ENCODE measurements at places on chromosomes 4 and X.
A peak's percentile ranks its signal among the peaks of the same experiment; 100 is the strongest.

DNA sequence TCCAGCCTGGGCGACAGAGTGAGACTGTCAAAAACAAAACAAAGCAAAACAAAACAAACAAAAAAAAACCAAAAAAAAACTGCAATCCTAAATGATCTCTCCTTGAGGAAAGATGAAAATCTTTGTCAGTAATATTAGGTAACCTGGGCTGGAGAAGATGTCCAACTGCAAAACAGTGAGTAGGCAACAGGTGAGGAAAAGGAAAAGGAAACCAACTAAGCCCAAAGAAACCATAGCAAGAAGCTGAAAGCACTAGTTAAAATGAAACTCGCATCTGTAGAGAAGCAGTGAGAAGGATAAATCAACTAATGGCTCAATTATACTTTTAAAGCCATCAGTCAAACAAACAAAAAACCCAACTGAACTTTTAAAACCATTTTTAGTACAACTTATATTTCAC is 54.2 kb downstream of the ENOX2 start:
- DNase-seq: no peak

DNA sequence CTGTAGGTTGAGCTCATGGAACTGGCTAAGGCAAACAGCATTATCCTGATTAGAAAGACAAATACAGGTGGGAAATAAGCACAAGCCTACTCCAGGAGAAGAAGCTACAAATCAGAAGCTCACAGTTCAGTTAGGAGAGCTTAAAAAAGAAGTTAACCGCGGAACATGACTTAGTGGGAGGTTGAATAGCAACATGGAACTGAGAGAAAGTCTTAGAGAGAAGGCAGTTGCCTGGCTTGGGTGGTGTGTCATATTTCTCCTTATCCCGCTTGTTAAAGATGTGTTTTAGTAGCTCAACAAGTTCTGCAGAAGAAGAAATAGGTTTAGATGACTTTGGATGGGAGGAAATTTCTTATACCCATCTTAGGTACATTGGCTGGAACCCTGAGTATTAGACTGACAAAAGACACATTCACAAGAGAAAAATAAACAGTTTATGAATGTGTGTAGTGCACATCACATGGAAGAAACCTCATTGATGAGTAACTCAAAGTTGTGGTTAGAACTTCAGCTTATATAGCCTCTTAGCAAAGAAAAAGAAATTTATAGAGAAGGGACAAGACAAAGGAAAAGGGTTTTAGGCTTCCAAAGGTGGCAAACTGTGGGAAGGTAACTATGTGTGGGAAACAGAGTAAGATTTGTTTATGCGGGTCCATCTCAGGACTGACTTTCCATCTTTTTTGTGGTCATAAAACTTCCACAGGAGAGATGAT is 37.4 kb upstream of the RXFP1 start:
- DNase-seq: no peak

DNA sequence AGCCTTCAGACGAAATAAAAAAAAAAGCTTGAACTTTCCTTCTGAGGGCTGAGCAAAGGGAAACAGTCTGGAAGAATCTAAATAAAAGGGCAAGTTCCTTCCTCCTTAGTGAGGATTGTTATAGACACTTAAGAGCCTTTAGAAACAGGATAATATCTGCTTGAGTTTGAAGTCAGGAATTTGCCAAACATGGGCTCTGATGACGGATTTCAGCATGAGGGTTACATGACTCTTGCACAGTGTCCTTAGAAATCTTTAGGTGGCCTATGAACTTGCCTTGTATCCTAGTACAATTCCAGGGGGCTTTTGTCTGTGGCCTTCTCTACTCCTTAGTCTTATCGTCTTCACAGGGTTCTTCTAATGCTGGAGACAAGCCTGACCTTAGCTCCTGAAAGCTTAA is 94.1 kb downstream of the RLIM start:
- DNase-seq: no peak

GRCh38 chr4:23163647-23164436 is 471.1 kb downstream of the GBA3 start:
- DNase-seq: no peak

- no peak for DNase-seq
These were observed 384.0 kb downstream of the CENPC start for GRCh38 chr4:67161311-67161710.

GRCh38 chrX:68721546-68721945 is 74.1 kb downstream of the STARD8 start:
- no peak for DNase-seq

DNA sequence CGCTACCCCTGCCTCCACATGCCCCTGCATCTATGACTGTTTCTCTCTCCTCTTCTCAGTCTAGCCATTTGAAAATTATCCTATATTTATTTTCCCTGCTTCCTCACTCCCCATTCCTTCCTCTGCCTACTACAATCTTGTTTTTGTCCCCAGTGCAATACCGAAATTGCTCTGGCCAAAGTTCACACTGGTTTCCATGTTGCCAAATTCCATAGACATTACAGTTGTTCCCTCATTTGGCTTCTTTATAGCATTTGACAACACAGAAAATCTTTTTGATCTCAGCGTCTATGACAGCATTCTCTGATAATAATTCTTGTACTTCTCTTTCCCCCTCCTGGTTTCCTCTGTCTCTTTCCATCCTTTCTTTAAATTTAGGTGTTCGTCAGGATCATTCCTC is 99.4 kb downstream of the GPR82 start:
- no peak for DNase-seq

- no peak for DNase-seq
These were observed 304.8 kb downstream of the QDPR start for GRCh38 chr4:17206829-17207801.

DNA sequence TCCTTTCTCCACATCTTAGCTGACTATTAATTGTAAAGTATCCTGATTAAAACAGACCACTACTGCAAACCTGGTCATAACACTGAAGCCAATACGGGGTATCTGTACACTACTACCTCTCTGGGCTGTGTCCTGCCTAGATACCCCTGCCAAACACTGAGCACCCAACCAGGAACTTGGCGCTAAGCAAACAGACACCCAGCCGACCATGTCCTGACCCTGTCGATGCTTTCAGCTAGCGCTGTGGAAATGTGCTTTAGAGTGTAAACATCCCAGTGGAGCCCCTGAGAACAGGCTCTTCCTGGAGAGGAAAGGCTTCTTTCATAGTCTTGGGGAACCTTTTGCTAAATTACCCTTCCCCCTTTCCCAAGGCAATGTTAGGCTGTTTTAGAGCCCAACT is 52.9 kb downstream of the CCNG2 start:
- no peak for DNase-seq

DNA sequence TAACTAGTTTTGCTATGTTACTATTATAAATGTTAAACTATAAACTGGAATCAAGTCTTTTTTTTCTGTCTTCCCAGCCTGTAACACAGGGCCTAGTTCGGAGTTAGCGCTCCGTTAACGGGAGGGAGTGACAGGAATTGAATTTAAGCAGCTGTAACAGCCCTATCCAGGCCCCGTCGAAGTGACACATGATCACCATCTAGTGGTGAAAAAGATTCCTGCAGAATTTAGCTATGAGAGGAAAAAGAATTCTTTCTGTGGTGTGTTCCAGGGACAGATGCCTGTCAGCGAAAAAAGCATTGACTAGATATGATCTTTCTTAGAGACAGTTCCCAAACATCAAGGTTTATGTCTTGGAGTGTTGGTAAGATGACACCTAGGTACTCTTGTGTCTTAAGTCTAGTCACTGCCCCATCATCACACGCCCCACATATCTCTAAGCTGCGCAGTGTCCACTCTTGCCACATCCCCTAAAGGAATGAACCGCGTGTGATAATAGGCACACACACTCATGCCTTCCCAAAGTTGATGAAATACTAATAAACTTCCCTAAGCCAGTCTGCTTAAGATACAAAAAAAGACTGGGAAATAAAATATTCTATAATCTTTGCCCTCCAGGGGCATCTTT is 2.1 kb downstream of the GAB3 start:
- peak; percentile 7 for DNase-seq

GRCh38 chrX:20455001-20455400 is 188.3 kb upstream of the RPS6KA3 start:
- no peak for DNase-seq

- no peak for DNase-seq
These were observed 135.6 kb upstream of the MAD2L1 start for GRCh38 chr4:120202222-120202621.

- DNase-seq: no peak
These were observed 57.9 kb upstream of the CXCL8 start for GRCh38 chr4:73682508-73682907.

GRCh38 chr4:183729430-183730328 is 70.6 kb downstream of the TRAPPC11 start:
- no peak for DNase-seq

Measured in NCI-H1436 treated with DMSO at 0.1 percent for 48 hours (cell line).